ENCODE measurements at places on chromosomes 1 and 21. TPM values are rescaled to one million over a fixed set of nuclear protein-coding genes. Genes with fewer than 3 reads are reported as not detected.

Gene RXFP4
- total RNA-seq, result not detected

Gene PDC
- not detected for total RNA-seq

Gene MARK1
- total RNA-seq, result 9.5 TPM

Gene NUCKS1
- 63.9 TPM for total RNA-seq

Gene OR2T6
- not detected for total RNA-seq

Gene SLC9C2
- not detected for total RNA-seq

Gene SWT1
- 6.2 TPM for total RNA-seq

Gene MYBPH
- total RNA-seq, result not detected

Gene ERRFI1
- 61.5 TPM for total RNA-seq

Gene DHRS3
- 41.2 TPM for total RNA-seq

Gene FCGR3A
- not detected for total RNA-seq

Gene TNFAIP8L2
- total RNA-seq, result not detected

Gene FMN2
- 0.33 TPM for total RNA-seq

Gene UBL4B
- not detected for total RNA-seq

Gene CYP4X1
- 0.34 TPM for total RNA-seq

Gene CCDC190
- total RNA-seq, result not detected

Gene FLG2
- total RNA-seq, result not detected

Gene HPDL
- 3.1 TPM for total RNA-seq

Gene CDK11B
- total RNA-seq, result 23.3 TPM

Gene MFN2
- 73.5 TPM for total RNA-seq

Gene TMEM81
- 3.0 TPM for total RNA-seq

Gene CRYBG2
- 18.6 TPM for total RNA-seq

Gene LCE2A
- not detected for total RNA-seq

Gene LCE2C
- not detected for total RNA-seq

Gene WLS
- total RNA-seq, result 55.0 TPM

Gene SFN
- total RNA-seq, result 89.0 TPM

Gene NLRP3
- 1.5 TPM for total RNA-seq

Gene KIFAP3
- total RNA-seq, result 25.3 TPM

Gene IGSF3
- total RNA-seq, result 34.8 TPM

Gene VCAM1
- 55.5 TPM for total RNA-seq

Gene SLC22A15
- 12.9 TPM for total RNA-seq

Gene SLC35F3
- 1.1 TPM for total RNA-seq

Gene AVPR1B
- total RNA-seq, result not detected

Gene TMEM269
- total RNA-seq, result 0.04 TPM

Gene HMGN2
- 126 TPM for total RNA-seq

Gene KIRREL1
- 119 TPM for total RNA-seq

Gene KLF17
- not detected for total RNA-seq

Gene OR2M3
- not detected for total RNA-seq

Gene CXADR
- total RNA-seq, result 40.5 TPM

Gene GLUL
- total RNA-seq, result 175 TPM

Gene TCEA3
- 6.8 TPM for total RNA-seq

Gene SLC30A10
- total RNA-seq, result not detected

Gene AKR7A3
- 0.33 TPM for total RNA-seq

Gene ZBTB8B
- total RNA-seq, result 0.07 TPM

Gene RRAGC
- 44.2 TPM for total RNA-seq

Gene SSBP3
- 20.9 TPM for total RNA-seq

Gene LIPI
- not detected for total RNA-seq

Gene ZBTB17
- 33.8 TPM for total RNA-seq

Gene KCNN3
- total RNA-seq, result 0.34 TPM

Gene PRKAA2
- 6.5 TPM for total RNA-seq

Gene UBE2U
- total RNA-seq, result not detected

Gene NPR1
- 2.1 TPM for total RNA-seq

Gene FNBP1L
- total RNA-seq, result 68.9 TPM

Gene CYP2J2
- 1.9 TPM for total RNA-seq

Gene EVA1C
- total RNA-seq, result 0.54 TPM

Gene APCS
- total RNA-seq, result not detected
